Osteocyte (in vitro differentiated cells): ENCODE measurements at places on chromosomes 11 and 22. TPM values are rescaled to one million over a fixed set of nuclear protein-coding genes. Genes with fewer than 3 reads are reported as not detected.

- DNase-seq: no peak
Observed at GRCh38 chr22:45468872-45469271, 33.8 kb upstream of the FBLN1 start.

The C22orf15 gene
- not detected in 2 replicates for total RNA-seq

- no peak for DNase-seq
Observed at GRCh38 chr11:20616920-20617319, 17.5 kb downstream of the SLC6A5 start.

- DNase-seq: no peak
Observed at GRCh38 chr11:115657586-115657985, 153.4 kb upstream of the CADM1 start.

The DEPDC7 gene
- 2.9 and 3.7 TPM in 2 replicates for total RNA-seq

- DNase-seq: no peak
Observed at GRCh38 chr11:1739576-1739975, 10.8 kb downstream of the IFITM10 start.

DNA sequence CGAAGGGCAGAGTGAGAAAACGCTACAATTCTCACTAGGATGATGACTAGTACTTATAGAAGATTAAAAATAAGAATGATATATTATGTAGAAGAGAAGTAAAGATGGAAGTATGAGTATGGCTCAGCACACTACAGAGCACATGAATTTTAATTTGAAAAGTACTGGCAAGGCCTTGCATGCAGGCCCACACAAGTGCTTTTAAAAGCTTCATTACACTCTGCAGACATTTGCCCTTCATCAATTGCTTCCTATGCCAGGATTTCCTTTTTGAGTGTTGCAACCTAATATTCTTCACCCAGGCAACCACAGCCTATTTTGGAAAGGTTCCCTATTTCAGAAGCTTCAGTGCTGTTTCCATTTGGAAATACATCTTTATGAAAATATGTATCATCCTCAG lies 81.1 kb downstream of the LARGE2 start:
- no peak for DNase-seq

DNA sequence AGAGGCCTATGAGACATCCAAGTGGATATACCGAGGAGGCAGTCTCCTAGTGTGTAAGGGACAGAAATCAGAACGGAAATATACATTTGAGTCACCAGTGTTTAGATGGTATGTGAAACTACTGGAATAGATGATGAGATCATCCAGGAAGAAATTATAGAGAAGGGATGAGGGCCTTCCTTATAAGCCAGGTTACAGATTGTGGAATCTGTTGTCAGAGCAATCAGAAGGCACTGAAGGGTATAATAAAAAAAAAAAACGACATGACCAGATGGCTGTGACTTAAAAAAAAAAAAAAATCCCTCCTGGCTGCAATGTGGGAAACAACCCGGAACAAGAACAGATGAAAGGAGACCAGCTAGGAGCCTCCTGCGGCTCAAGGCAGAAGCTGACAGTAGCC lies 2.7 kb downstream of the MAJIN start:
- no peak for DNase-seq

- DNase-seq: no peak
Observed at GRCh38 chr11:127609025-127609773, 608.6 kb upstream of the KIRREL3 start.

The PHLDA2 gene
- total RNA-seq: 89.6 and 96.1 TPM in 2 replicates

DNA sequence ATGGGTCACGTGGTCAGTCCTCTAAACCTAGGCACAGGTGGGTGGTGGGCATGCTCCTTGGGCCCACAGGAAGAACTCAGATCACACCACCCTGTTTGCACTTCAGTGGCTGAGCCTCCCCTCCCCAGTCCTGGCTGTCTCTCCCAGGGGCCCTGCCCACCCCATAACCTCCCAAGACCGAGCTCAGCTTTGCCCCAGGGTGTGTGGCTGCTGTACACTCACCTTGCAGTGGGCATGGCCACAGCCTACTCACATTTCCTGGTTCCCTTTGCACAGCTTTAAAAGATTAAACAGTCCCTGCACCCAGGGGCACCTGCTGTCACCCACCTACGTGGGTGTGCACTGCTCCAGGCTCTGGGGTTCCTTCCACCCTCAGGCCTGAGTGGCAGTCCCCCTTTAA lies 13.8 kb downstream of the TRIOBP start:
- no peak for DNase-seq

- no peak for DNase-seq
Observed at GRCh38 chr22:45485261-45485660, 17.4 kb upstream of the FBLN1 start.

The PHOX2A gene
- total RNA-seq: not detected in 2 replicates

DNA sequence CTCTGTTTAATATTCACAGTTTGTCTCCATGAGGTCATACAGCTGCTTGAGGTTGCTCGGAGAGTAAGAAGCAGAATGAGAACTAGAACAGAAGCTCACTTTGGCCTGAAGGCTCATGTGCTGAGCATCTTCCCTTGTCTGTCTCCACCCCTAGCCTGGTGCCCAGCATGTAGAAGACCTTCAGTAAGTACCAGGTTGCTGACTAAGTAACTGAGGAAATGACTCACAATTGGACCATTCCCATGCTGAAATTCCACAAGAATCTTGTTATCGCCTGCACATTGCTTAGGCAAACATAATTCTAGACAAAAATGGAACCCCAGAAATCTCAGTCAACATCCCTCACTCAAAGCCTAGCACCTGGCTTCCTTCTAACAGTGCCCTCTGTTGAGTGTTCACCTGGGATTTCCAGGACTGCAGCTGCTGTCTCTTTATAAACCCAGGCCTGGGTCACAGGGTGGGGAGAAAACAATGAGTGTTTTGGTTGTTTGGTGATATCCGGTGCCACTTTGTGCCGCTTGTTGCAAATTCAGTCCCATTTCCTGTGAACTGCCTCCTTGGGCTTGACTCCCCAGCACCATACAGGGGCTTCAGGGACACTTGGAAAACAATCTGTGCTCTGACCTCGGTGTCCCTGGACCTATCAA lies 406.8 kb downstream of the ETS1 start:
- no peak for DNase-seq

GRCh38 chr11:27485930-27486773 lies 13.6 kb upstream of the LGR4 start:
- no peak for DNase-seq

GRCh38 chr11:7672960-7673723 lies at the start of gene CYB5R2:
Gene CYB5R2, minus strand, starts transcription at chr11:7673500. Its CDS starts 675 bp downstream, at chr11:7672825.
- no peak for DNase-seq

DNA sequence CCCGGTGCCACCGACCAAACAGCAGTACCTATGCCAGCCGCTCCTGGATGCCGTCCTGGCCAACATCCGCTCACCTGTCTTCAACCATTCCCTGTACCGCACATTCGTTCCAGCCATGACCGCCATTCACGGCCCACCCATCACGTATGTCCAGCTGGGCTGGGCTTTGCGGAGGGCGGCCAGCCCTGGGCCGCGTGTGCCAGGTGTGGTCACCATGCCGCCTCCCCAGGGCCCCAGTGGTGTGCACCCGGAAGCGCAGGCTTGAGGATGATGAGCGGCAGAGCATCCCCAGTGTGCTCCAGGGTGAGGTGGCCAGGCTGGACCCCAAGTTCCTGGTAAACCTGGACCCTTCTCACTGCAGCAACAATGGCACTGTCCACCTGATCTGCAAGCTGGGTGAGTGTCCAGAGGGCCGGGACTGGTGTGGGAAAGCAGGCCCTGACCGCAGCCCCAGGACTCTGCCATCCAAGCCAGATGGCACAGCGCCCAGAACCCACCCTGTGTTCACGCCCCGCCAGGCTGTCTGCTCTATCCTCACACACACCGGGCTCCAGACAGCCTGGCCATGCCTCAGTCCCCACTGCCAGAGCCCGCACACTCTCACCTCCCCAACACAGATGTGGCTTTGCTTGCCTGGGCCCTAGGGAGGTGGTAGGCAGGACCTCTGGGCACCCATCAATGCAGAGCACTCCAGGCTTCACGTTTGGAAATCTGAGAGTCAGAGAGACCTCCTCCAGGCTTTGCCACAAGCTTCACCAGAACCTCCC lies 77.6 kb downstream of the MED15 start:
- no peak for DNase-seq

- no peak for DNase-seq
Observed at GRCh38 chr11:118398791-118399559, 2.4 kb upstream of the ATP5MG start.

GRCh38 chr11:75558939-75559843 lies 2.9 kb upstream of the SERPINH1 start:
- DNase-seq: no peak

DNA sequence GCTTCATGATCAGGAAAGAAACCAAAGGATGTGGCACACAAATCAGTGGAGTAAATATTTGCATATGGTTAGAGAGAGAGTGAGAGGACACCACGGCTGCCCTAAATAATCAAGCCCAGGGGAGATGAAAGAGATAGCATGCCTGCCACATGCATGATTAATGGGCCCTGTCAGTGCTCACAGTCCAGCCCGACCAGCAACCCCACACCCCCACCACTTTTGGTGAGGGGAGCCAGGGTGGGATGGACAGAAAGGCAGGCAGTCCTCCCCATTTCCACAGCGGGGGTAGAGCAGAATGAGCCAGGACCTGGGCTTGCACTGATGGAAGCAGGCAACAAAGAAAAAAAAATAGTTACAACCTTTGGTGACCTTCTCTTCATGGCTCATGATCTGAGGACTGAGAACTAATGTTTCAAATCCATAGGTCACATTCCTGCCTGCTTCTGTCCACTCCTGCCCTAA lies 545.0 kb downstream of the ETS1 start:
- no peak for DNase-seq

The KCNQ1OT1 gene
- total RNA-seq: 3.4 and 3.9 TPM in 2 replicates

GRCh38 chr22:47219789-47220188 lies 457.3 kb downstream of the TBC1D22A start:
- DNase-seq: peak; percentile 60

The SLC15A3 gene
- 11.6 and 14.6 TPM in 2 replicates for total RNA-seq
